ENCODE measurements at places on chromosomes 12 and 14.

DNA sequence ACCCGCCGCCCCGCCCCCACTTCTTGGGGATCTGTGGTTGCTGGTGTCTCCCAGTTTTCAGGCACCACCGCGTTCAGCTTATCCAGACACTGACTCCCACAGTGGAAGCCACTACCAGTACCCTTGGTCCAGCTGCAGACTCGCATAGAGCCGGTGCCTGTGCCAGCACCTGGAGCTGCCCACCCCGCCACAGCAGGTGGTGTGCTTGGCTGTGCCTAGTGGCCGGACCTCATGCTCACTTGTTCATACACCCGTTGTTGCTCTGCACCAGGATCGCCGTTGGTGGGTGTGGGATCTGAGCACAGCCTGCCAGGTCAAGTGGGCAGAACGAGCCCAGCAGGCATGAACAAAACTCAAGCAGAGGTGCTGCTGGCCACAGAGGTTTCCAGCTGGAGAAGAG, 673.2 kb downstream of the RERGL start:
- DNase-seq = no peak

DNA sequence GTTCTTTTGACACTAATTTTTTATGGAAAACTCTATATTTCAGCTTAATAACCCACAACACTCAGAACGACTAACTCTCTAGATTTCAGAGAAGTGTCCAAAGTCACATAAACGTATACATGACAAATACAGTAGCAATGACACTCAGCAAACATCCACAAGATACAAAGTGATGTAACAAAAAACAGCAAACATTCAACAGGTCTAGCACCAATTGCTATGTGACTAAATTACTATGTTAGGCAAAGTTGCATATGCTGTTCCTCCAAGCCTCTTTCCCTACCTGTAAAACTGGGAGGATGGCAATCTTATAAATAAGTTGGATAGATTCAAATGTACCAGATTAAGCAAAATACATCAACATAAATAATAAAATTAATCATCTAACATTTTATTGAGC, 1.7 kb downstream of the RECQL start:
- no peak for DNase-seq

DNA sequence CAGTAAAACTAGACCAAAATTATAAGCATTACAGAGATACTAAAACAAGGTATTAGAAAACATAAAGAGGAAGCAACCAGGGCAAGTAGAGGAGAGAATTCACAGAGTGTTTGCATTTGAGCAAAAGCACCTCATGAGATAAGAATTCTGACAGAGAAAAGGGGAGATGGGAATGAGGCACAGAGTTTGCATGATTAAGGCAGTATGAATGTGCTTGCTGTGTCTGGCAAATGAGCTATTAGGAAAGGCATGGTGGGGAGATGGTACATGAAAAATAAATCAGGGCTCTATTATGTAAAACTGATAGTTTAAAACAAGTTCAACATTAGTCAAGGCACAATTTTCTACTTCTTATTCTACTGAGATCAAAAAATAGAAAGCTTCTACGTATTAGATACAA, 23.1 kb downstream of the GARIN6 start:
- no peak for DNase-seq

GRCh38 chr14:69999261-69999674, 120.1 kb downstream of the SMOC1 start:
- DNase-seq = no peak

- DNase-seq = peak; percentile 75
Observed at GRCh38 chr12:117596968-117597367, 235.5 kb upstream of the NOS1 start.

GRCh38 chr14:101369194-101369915, 191.9 kb upstream of the DIO3 start:
- no peak for DNase-seq

DNA sequence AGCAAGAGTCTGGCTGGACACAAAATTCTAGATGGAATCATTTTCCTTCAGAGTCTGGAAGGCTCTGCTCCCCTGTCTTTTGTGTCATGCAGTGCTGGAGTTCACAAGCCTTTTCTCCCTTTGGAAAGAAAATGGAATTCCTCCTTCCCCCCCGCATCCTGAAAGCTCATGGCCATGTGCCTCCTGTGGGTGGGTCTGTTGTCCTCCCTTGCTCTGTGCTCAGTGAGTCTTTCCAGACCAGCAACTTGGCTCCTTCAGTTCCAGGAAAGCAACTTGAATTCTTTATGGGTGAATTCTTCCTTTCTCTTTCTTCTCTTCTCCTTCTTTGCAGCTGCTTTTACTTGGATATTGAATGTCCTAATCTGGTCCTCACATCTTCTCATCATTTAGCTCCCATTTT, 70.2 kb downstream of the TUNAR start:
- DNase-seq = no peak

GRCh38 chr12:89414851-89415250, 62.5 kb upstream of the DUSP6 start:
- DNase-seq = no peak

- DNase-seq = no peak
Observed at GRCh38 chr14:79040790-79041189, 870.6 kb downstream of the NRXN3 start.

DNA sequence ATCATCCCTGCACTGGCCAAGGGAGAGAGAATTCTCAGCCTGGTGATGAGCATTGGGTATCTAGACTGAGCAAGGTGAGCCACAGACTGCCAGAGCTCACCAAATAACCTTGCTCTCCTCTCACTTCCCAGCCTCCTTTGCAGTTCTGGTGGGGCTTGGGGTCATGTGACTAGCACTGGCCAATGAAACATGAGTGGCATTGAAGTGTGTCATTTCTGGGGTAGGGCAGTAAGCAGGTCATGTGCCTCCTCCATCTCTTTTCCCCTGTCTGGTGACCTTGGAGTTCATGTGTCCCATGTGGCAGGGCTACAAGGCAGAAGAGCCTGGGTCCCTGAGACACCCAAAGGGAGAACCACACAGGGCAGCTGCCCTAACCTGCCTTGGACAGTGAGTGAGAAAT, 3.6 kb upstream of the KRT72 start:
- no peak for DNase-seq

DNA sequence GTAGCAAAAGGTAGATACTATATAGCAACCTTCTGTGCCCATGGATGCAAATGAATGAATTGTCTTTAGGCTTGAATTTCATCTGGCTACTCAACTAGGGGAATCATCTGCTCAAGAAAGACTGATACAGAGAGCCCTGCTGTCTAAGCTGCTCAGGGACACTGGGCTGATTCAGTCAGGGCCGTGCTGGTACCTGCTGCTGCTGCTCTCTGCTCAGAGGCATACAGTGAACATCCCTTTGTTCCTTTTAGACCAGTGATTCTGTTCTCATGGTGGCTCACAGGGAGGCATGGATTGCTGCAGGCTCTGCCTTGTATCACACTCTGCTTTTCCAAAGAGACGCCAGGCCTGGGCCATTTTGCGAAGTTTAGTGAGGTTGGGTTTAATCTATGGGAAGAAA, 14.1 kb downstream of the EIF2B2 start:
- no peak for DNase-seq

DNA sequence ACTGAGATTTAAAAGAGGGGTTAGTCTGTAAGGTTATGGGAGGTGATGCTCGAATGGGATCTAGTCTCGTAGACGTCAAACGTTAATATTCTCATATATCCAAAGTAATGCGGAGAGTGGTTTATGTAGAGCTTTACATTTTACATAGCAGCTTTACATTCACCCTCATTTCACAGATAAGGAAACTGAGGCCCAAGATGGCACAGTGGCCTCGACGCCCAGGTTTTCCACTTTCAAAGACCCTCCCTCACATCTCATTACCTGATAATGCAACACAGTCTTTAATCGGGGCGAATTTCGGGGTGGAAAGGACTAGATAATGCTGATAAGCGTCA, 450 bp upstream of the TDG start:
- no peak for DNase-seq

DNA sequence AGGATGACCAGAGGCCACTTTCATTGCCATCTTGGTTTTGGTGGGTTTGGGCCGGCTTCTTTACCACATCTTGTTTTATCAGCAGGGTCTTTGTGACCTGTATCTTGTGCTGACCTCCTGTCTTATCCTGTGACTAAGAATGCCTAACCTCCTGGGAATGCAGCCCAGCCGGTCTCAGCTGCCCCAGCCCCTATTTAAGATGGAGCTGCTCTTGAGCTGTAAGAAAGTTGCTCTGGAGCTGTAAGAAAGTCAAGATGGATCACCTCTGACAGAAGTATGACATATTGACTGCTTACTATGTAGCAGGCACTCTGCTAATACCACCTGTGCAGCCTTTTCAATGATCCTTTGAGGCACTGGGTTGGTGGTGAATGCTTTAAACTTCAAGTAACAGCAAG, 52.1 kb downstream of the RIN3 start:
- DNase-seq = no peak

GRCh38 chr12:2745655-2746054, 49.1 kb upstream of the FKBP4 start:
- DNase-seq = no peak

DNA sequence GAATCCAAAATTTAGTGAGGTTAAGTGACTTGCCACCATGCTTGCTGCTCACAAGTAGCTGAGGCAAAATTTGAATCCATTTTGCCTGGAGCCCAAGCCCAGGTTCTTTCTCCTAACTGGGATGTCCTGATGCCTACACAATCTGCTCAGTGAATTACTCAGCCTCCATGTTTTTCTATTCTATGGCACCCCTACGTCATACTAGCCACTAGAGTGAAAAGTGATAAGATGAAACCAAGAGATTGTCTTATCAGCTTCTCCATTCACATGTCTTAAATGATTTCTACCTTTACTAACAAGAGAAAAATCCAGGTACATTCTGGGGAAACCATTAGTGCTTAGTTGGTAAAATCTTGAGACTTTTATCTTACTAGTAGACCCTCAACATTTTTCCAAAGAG, 720.1 kb downstream of the DIO2 start:
- DNase-seq = no peak

DNA sequence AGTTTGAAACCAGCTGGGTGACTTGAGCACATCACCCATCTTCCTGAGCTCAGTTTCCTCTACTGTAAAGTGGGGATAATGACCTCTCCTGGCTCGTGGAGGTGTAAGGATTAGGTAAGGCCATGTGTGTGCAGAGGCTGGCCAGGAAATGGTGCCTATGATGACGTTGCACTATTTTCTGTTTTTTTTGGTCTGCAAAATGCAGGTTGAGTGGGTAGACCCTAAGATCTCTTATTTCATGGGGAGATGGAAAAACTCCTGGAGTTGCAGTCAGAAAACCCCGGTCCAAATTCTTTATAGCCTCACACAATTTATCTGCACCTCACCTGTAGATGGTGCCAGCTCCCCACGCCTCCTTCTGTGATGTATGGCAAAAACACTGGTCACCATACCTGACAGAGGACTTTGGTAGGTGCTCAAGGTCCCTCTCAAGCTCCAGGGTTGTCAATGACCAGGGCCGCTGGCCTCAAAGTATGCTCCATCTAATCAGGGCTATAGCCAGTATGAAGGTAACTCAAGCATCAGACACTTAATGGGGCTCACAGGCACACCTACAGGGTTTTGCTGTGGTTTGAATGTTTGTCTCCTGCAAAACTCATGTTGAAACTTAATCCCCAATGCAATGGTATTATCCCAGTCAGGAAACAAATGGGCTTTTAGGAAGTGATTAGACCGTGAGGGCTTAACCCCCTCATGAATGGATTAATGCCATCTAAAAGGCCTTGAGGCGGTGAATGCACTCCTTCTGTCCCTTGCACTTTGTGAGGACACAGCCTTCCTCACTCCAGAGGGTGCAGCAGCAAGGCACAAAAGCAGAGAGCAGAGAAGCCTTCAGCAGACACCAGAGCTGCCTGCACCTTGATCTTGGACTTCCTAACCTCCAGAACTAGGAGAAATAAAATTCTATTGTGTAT, 17.6 kb downstream of the C14orf132 start:
- no peak for DNase-seq

Measured in NCI-H187 treated with DMSO at 0.1 percent for 48 hours (cell line).